ENCODE measurements at places on chromosomes 13 and 19.

DNA sequence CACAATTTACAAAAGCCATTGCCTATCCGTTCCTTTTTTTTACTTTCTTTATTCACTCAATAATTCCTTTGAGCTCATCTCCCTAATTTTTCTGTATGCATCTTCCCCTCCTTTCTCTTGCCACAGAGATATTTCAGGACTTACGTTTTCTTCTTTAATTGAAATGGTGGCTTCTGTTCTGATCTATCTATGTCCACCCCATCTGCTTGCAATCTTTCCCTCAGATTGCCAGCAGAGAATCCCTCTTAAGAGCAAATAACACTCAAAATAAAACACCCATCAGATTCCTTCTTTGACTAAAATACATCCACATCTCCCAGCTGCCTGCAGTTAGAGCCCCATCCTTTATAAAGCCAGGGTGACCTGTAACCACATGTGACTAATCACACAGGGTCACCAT, 478.6 kb downstream of the EFNB2 start:
- DNase-seq = no peak

- no peak for DNase-seq
Observed at GRCh38 chr19:57615346-57615745, 1.3 kb downstream of the ZNF134 start.

- no peak for DNase-seq
Observed at GRCh38 chr19:31992750-31993149, 352.7 kb upstream of the ZNF507 start.

DNA sequence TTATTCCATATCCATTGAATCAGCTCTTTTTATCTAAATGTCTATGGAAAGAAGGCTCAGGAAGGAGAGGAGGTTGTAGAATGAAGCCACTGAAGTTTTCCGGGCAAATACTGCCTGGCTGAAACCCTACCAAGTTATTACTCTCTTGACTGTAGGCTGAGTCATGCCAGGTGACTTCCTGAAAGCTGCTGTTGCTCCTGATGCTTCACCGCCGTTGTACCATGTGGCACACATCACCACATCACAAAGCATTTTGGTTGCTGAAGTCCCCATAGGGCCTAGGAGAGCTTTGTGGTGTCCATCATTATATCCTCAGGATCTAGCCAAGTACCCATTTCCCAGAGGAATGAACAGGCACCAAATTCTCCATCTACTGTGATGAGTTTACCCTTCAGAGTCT, 11.1 kb upstream of the TDRD12 start:
- no peak for DNase-seq

GRCh38 chr13:43664700-43665191, 122.0 kb downstream of the ENOX1 start:
- DNase-seq = no peak

DNA sequence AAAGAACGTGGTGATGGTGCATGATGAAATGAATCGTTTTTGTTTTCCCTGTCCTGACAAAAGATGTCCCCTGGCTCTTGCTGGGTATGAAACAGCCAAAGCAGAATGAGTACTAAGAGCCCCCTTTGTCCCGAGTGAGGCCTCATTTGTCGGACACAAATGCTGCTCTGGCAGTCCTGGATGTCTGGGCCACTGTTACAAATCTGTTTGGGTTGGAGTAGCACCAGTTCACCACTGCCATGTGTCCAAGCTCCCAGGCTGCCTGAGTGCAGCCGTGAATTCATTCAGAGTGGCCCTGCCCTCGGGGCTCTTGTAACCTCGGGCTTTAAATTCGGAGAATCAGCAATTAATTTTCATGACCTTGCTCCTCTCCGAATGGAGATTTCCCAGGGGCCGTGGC, 182.4 kb downstream of the NUFIP1 start:
- no peak for DNase-seq

DNA sequence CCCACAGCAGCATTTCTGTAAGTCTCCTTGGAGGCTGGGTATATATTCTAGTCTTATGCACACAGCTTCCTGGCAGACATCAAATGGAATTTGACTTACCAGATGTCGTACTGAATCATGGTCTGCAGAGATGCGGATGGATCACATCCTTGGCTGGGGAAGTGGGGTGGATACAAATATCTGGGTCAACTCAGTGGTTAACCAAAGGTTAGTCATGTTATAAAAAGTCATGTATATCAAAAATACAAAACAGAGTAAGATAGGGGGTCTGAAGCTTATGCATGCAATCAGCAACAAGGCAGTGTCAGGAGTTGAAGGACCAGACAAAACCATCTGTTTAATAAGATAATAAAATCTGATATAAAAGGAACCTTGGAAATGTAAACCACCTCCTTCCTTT, 61.9 kb downstream of the WASF3 start:
- DNase-seq = no peak

DNA sequence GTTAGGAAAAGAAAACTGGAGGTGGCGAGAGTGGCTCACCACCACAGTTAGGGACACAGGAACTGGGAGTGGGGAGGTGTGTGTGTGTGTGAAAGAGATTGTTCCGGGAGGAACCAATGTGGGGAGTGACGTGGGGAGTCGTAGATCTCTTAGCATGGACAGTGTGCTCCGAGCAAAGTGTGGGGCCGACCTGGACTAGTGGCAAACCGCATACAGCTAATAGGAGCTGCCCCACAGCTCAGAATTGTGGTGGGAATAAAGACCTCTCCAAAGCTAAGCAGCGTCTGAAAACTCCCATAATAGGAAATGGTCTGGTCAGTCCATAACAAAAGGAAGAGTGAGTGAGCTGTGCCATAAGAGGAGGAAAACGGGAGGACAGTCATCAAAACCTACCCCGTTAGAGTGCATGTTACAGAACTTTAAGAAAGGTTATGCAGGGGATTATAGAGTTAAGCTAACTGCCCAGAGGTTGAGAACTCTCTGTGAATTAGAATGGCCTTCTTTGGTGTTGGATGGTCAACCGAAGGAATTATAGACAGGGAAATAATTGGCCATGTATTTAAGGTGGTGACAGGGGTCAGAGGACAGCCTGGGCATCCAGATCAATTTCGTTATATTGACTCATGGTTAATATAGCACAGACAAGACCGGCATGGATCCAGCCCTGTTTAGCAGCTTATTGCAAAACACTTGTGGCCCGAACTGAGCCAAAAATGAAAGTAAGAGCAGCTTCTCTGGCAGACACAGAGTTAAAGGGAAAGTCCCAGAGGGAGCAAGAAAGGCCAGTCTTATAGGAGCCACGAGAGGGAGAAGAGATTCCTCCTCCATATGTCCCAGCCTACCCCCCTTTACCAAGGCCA, 8.9 kb upstream of the SLC15A1 start:
- no peak for DNase-seq

GRCh38 chr13:90793261-90793820, 554.1 kb upstream of the MIR17HG start:
- DNase-seq = no peak

DNA sequence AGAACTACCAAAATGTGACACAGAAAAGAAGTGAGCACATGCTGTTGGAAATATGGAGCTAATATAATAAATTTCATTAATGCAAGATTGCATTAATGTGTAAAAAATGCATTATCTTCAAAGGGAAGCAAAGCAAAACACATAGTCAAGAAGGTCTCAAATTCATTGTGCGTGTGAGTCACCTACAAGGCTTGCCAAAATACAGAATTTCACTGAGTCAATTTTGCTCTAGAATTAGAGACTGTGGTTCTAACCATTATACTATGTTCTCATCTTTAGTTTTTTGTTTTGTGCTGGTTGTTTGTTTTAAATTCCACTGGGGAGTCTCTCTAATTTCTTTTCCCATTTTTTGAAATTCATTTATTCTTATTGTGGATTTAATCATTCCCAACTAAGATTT, 149.8 kb upstream of the SLITRK1 start:
- DNase-seq = no peak

- no peak for DNase-seq
Observed at GRCh38 chr13:112346173-112346898, 29.8 kb upstream of the SPACA7 start.

DNA sequence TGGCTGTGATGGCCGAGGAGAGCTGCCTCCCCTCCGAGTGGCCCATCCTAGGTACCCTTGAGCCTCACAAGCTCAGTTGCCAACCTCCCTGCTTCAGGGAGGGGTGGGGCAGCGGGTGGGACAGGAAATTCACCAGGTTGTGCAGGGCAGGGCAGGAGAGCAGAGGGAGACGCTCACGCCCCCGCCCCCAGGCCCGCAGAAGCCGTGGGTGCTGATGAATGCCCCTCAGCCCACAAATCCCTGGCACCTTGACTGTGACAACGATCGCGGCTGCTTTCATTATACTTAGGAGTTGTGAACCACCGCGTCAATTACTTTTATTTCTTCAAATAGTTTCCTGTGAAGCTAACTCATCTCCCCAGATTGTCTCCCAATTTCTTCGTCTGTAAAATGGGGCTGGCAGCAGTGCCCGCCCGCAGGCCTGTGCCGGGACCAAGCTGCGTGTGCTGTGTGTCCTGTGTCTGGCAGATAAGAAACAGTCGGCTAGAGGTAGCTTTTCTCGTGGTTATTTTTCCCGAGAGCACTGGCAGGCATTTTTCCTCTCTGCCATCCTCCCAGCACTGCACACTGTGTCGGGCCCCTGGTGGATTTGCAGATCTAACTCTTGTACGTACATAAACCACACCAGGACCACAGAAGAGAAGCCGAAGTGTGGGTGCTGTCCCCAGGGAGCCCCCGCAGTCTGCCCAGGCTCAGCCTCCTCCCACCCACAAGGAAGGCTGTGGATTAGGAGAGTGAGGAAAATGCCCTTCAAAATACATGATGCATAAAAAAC, 7.9 kb upstream of the RASA3 start:
- DNase-seq = no peak

DNA sequence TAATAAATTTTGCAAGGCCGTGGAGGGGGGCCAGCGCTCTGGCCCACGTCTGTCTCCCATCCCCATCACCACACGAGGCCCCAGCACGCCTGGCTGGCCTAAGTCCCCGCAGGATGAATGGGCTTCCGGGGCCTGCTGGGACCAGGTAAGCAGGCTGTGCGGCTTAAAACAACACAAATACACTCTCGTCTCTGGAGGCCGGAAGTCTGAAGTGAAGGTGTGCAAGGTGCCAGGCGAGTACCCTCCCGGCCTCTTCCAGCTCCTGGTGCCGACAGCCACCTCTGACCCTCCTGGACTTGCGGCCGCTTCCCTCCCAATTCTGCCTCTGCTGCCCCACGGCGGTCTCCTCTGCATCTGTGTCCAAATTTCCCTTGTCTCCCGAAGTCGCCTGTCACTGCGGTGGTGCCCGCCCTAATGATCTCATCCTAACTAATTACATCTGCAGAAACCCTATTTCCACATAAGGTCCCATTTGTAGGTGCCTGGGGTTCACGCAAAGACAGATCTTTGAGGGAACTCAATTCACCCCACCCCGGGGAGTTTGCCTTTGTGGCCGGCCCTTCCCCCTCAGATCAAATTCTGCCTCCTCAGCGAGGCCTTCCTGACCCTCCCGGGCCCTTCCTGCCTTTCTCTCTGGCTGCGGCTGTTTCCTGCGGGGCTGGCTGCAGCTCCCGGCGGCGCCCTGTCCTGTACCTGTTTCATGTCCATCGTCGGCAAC, 8.1 kb upstream of the PTBP1 start:
- no peak for DNase-seq

DNA sequence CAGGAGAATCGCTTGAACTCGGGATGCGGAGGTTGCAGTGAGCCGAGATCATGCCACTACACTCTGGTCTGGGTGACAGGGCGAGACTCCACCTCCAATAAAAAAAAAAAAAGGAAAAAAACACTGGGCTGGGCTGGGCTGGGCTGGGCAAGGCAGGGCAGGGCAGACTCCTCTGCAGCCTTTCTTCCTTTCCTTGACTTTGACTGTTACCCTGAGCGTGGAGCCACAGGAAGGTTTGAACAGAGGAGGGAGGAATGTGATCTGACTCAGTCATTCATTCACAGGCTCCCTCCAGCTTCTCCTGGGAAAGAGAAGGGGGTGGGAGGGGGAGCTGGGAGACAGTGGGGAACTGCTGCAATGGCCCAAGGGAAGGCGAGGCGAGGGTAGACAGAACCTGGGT, 2.7 kb upstream of the ACTN4 start:
- no peak for DNase-seq
